Upper lobe of right lung (tissue), 1 donor: ENCODE measurements at places on chromosomes 5 and 9. TPM values are rescaled to one million over a fixed set of nuclear protein-coding genes. Genes with fewer than 3 reads are reported as not detected.

DNA sequence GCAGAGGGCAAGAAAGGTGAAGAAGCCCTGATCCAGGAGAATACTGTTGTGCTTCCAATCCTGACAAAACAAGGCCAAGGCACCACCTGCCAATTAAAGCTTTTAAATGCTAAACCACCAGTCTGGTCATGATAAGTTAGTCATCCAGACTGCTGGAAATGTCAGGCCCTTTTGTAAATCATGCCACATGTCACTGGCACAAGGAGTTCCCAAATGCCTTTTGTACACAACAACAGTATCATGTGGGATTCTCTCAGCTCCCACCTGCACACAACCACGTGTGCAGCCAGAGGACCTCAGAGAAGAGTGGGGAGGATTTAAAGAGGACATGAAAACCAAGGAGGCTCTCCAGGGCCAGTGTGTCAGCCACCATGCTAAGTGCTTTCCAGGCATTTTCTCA, 99.3 kb downstream of the CDK5RAP2 start:
- peaks cover 20% of the 10 kb centered on the region for H3K36me3 ChIP-seq
- H3K4me1 ChIP-seq: peaks cover 7% of the 10 kb centered on the region
- H3K4me3 ChIP-seq: no peak overlapping the region
- no peak overlapping the region for H3K27ac ChIP-seq
- DNase-seq: no peak
- no peaks in the 10 kb centered on the region for H3K27me3 ChIP-seq

- no peak overlapping the region for H3K4me3 ChIP-seq
- H3K27me3 ChIP-seq: no peaks in the 10 kb centered on the region
- H3K4me1 ChIP-seq: no peaks in the 10 kb centered on the region
- DNase-seq: no peak
- H3K36me3 ChIP-seq: no peaks in the 10 kb centered on the region
- H3K27ac ChIP-seq: no peak overlapping the region
These were observed 495.3 kb upstream of the NMUR2 start for GRCh38 chr5:152900332-152900731.

GRCh38 chr9:129762985-129763926, 10.4 kb upstream of the PTGES start:
- H3K27ac ChIP-seq: peak overlapping the region; percentile 67
- no peak overlapping the region for H3K4me3 ChIP-seq
- no peak for DNase-seq
- peaks cover 14% of the 10 kb centered on the region for H3K4me1 ChIP-seq
- no peaks in the 10 kb centered on the region for H3K27me3 ChIP-seq

DNA sequence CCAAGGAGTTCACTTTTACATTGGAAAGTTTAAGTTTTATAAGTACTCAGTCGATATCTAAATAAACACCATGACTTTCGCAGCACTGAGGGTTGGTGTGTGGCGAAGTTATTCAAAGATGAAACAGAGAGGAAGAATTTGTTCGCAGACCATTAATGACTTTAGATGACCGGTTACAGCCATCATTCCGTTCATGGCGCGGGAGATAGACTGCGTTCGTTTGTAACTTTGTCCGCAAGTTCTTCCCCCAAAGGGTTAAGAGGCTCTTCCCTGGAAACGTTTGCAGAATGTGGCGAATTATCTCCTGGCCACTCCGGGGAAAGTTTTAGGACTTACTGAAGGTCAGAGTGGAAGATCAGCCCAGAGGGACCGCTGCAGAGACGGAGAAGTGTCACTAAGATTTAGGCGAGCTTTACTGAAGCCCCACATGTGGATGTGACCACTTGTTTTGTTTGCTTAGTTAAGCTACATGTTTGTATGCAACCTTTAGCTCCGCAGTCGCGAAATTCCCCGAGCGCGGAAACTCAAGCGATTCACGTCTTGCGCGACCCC, 2.2 kb upstream of the FOXD1 start:
- no peak overlapping the region for H3K4me3 ChIP-seq
- no peak overlapping the region for H3K27ac ChIP-seq
- H3K36me3 ChIP-seq: no peaks in the 10 kb centered on the region
- peaks cover 82% of the 10 kb centered on the region for H3K27me3 ChIP-seq

DNA sequence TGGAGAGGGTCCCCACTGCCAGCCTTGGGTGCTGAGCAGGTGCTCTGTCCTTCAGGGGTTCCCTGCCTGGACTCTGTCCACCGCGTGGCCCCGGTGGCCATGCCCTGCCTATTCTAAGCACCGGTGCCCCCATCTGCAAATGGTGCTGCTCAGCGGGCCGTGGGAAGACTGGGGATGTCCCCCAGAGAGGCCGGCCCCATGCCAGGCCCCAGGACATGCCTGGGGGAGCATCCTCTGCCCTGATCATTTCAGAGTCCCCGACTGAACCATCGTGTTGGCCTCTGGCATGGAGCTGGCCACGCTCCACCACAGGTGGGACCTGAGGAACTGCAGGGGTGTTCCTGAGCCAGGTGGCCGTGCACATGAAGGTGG, 64.7 kb downstream of the RXRA start:
- no peak for DNase-seq
- H3K4me3 ChIP-seq: no peak overlapping the region
- peaks cover 74% of the 10 kb centered on the region for H3K4me1 ChIP-seq
- H3K36me3 ChIP-seq: no peaks in the 10 kb centered on the region
- peak overlapping the region; percentile 66 for H3K27ac ChIP-seq

- no peak for DNase-seq
- H3K27me3 ChIP-seq: no peaks in the 10 kb centered on the region
- H3K27ac ChIP-seq: no peak overlapping the region
- H3K36me3 ChIP-seq: no peaks in the 10 kb centered on the region
- no peak overlapping the region for H3K4me3 ChIP-seq
- H3K4me1 ChIP-seq: no peaks in the 10 kb centered on the region
These were observed 379.1 kb downstream of the DMRT2 start for GRCh38 chr9:1429297-1429696.

DNA sequence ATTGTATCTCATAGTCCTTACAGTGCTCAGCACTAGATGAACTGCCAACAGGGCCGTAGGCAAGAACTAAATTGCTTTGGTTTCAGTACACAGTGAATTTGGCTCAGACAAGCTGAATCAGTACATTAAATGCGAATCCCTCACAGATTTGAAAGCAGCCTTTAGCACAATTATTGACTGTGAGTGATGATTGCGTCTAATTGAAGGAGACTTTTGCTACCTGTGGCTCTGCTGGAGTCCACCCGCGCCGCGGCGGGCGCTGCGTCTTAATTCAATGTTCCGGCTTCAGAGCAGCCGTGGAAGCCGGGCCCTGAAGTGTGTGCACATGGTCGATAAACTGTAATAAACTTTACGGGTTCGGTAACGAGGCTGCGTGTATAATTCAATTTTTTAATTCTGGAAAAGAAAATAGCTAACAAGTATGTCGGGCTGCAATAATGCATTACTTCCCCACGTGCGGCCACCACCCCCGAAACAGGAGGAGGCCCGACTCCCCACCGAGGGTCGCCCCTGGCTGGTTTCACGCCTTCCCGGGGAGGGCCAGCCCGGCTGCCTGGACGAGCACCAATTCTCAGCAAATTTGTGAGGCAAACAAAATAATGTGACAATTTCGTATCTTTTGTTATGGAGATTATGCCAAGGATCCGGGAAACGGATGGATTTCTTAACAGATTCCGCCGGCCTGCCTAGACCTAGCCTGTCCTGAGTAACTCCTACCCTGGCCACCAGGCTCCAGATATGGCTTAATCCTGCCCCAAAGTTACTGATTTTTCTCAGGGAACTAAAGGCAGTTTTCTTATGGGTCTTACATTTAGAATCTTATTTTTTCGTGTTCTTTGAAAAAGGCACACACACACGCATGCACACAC, 269.4 kb upstream of the IRX1 start:
- DNase-seq: no peak
- no peak overlapping the region for H3K27ac ChIP-seq
- H3K4me3 ChIP-seq: no peak overlapping the region
- no peaks in the 10 kb centered on the region for H3K27me3 ChIP-seq
- H3K4me1 ChIP-seq: no peaks in the 10 kb centered on the region
- no peaks in the 10 kb centered on the region for H3K36me3 ChIP-seq

DNA sequence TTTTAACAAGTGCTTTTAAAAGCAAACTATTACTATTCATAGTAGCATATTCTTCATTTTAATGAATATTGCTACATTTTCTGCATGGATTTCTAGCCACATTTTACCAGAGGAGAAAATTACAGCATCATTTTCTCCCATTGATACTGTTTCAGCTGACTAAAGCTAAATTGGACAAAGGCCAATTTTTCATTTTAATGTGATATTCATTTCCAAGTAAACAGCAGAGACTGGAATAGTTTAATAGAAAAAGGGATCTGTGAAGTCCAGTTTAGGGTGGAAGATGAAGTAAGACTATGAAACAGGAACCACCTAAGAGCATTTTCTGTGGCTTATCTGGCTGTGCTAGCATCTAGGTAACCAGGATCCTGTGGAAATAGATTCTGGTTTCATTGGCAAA, 128.1 kb downstream of the GIN1 start:
- H3K27me3 ChIP-seq: no peaks in the 10 kb centered on the region
- no peak overlapping the region for H3K4me3 ChIP-seq
- H3K27ac ChIP-seq: no peak overlapping the region
- H3K4me1 ChIP-seq: no peaks in the 10 kb centered on the region
- DNase-seq: no peak

- H3K36me3 ChIP-seq: no peaks in the 10 kb centered on the region
- no peak overlapping the region for H3K27ac ChIP-seq
- no peak for DNase-seq
- H3K4me1 ChIP-seq: no peaks in the 10 kb centered on the region
- no peak overlapping the region for H3K4me3 ChIP-seq
- H3K27me3 ChIP-seq: no peaks in the 10 kb centered on the region
These were observed 627.9 kb upstream of the RORB start for GRCh38 chr9:73869264-73869663.

DNA sequence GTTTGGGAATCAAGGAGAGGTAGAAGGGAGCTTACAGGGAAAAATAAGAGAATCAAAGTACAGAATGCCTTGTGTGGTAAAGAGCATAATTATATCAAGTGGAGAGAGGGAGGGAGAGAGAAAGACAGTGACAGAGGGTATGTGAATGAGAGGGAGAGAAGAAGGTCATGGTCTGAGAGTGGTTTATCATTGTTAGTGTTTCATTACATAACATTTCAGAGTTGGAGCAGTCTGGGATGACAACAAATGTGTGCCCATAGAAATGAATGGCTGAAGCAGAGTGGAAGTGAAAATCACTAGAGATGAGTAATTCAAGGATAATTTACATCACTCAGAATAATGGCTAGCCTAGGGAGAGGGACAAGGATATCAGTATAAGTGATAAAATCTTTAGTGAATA, 799.2 kb downstream of the TLE1 start:
- H3K27ac ChIP-seq: no peak overlapping the region
- no peaks in the 10 kb centered on the region for H3K4me1 ChIP-seq
- H3K27me3 ChIP-seq: no peaks in the 10 kb centered on the region

GRCh38 chr5:81773574-81773973, 22.7 kb upstream of the SSBP2 start:
- H3K4me3 ChIP-seq: no peak overlapping the region
- DNase-seq: no peak
- no peaks in the 10 kb centered on the region for H3K27me3 ChIP-seq
- H3K27ac ChIP-seq: no peak overlapping the region
- no peaks in the 10 kb centered on the region for H3K36me3 ChIP-seq

- H3K27ac ChIP-seq: no peak overlapping the region
- H3K27me3 ChIP-seq: no peaks in the 10 kb centered on the region
- H3K36me3 ChIP-seq: no peaks in the 10 kb centered on the region
- H3K4me3 ChIP-seq: no peak overlapping the region
- H3K4me1 ChIP-seq: no peaks in the 10 kb centered on the region
These were observed 288.6 kb upstream of the C9orf72 start for GRCh38 chr9:27861887-27862286.

GRCh38 chr5:126808521-126808988, 31.6 kb downstream of the LMNB1 start:
- H3K36me3 ChIP-seq: no peaks in the 10 kb centered on the region
- no peaks in the 10 kb centered on the region for H3K27me3 ChIP-seq
- no peaks in the 10 kb centered on the region for H3K4me1 ChIP-seq
- H3K27ac ChIP-seq: no peak overlapping the region
- H3K4me3 ChIP-seq: no peak overlapping the region

Gene SMIM27
- 8.8 TPM for total RNA-seq

Gene PDCD1LG2
- 6.3 TPM for total RNA-seq

Gene PCDHGB4
- total RNA-seq: 4.2 TPM

Gene BRD9
- total RNA-seq: 33.8 TPM

Gene CDC14B
- 14.5 TPM for total RNA-seq

Gene PCDHA6
- 0.64 TPM for total RNA-seq

Gene ELL2
- total RNA-seq: 52.1 TPM

Gene OLFML2A
- total RNA-seq: 39.5 TPM

Gene APBA1
- total RNA-seq: 6.2 TPM

Gene PROB1
- total RNA-seq: 1.9 TPM

Gene C5orf34
- total RNA-seq: 2.6 TPM

Gene CAMK4
- total RNA-seq: 3.8 TPM

Gene CTNND2
- total RNA-seq: 6.9 TPM

Gene KIF24
- 0.46 TPM for total RNA-seq

Gene INSYN2B
- total RNA-seq: 0.17 TPM
